Heart left ventricle (tissue), 16 donors: ENCODE measurements at places on chromosomes 7 and 10.
A peak's percentile ranks its signal among the peaks of the same experiment; 100 is the strongest.

GRCh38 chr10:14878266-14879123 lies at the start of gene SUV39H2:
Gene SUV39H2 (plus strand): TSS chr10:14878866. CDS start chr10:14878889, 23 bp downstream.
- H3K27me3 ChIP-seq = no peaks in the 10 kb centered on the region
- H3K4me1 ChIP-seq = peaks cover 3% of the 10 kb centered on the region
- peak within 1 kb of the TSS; percentile 95 for H3K27ac ChIP-seq
- peak; percentile 96 for DNase-seq

- no peaks in the 10 kb centered on the region for H3K4me1 ChIP-seq
- no peaks in the 10 kb centered on the region for H3K27me3 ChIP-seq
- no peaks in the 10 kb centered on the region for H3K36me3 ChIP-seq
- H3K4me3 ChIP-seq = no peak overlapping the region
- H3K27ac ChIP-seq = no peak overlapping the region
Measured at GRCh38 chr10:83677795-83678194, 461.5 kb upstream of the GHITM start.

GRCh38 chr7:87216701-87217508 lies 2.6 kb downstream of the TMEM243 start:
- peaks cover 75% of the 10 kb centered on the region for H3K4me1 ChIP-seq
- H3K27me3 ChIP-seq = no peaks in the 10 kb centered on the region
- no peaks in the 10 kb centered on the region for H3K36me3 ChIP-seq
- DNase-seq = no peak

- no peaks in the 10 kb centered on the region for H3K27me3 ChIP-seq
- peaks cover 9% of the 10 kb centered on the region for H3K4me1 ChIP-seq
- H3K36me3 ChIP-seq = no peaks in the 10 kb centered on the region
- DNase-seq = no peak
Measured at GRCh38 chr10:58243269-58243668, 24.4 kb downstream of the IPMK start.

GRCh38 chr10:71494980-71495381 lies 98.3 kb downstream of the CDH23 start:
- H3K4me1 ChIP-seq = no peaks in the 10 kb centered on the region
- no peaks in the 10 kb centered on the region for H3K27me3 ChIP-seq
- H3K27ac ChIP-seq = no peak overlapping the region
- DNase-seq = no peak
- no peaks in the 10 kb centered on the region for H3K36me3 ChIP-seq

DNA sequence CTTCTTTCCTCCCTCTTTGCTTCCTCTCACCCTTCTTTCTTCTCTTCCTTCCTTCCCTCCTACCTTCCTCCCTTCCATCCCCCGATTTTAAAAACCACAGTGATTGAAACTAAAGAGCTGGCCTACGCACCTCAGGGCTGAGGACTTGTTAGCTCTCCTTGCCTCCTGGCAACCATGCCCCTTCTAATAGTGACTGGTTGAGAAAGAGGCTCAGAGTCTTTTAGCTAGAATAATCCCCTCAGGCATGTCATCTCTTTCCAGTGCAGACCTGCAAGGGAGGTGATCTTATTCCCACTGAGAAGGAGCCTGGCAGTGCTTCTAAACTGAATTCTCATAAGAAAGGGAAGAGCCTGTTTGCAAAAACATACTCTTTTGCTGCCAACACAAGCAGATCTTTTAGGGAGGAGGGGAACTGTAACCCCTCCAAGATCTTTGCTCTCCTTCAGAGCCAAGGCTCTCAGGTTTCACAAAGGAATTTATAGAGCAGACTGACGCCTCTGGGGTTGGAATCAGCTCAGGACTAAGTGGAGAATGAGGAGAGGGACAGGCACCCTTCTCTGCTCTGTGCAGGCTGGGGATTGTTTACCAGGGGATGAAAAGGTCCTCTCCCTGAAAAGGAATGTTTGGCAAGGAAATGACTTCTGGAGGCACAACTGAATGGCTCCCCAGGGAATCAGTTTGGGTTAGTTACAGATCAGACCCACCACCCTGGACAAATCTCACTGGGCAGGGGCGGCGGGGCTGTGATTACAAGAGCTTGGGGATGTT lies 9.4 kb upstream of the ANKRD1 start:
- H3K27ac ChIP-seq = peak overlapping the region; percentile 83
- DNase-seq = peak; percentile 42
- H3K36me3 ChIP-seq = no peaks in the 10 kb centered on the region
- no peak overlapping the region for H3K4me3 ChIP-seq

DNA sequence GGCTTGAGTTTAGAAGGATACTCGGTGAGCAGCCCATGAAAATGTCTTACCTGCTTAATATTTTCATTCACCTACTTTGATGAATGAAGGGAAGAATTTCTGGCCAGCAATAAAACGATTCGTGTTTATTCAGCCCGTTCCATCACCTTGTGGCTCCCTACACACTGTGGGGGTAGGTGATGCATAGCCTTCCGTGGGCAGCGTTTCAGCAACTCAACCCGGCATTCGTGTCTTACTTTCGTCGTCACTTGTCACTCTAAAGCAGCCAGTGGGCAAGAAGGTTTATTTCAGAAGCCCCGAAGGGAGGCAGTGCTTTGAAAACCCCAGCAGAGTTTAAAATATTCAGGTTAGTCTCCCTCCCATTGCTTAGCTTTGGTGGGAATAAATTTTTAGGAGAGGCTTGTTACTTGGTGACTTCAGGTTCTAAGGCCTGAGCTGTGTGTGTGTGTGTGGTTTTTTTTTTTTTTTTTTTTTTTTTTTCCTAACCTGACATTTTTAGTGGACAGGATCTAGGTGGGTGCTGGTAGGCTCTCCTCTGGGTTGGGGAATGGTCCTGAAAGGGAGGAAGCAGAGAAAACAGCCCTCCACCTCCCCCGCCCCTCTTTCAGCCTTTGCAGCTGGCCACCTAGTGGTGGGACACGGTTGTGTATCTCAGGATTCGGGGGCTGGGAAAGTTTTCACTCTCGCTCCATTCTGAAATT lies 1.8 kb downstream of the GRK5 start:
- peak overlapping the region; percentile 86 for H3K4me3 ChIP-seq
- DNase-seq = peak; percentile 81
- no peaks in the 10 kb centered on the region for H3K27me3 ChIP-seq
- no peaks in the 10 kb centered on the region for H3K36me3 ChIP-seq

DNA sequence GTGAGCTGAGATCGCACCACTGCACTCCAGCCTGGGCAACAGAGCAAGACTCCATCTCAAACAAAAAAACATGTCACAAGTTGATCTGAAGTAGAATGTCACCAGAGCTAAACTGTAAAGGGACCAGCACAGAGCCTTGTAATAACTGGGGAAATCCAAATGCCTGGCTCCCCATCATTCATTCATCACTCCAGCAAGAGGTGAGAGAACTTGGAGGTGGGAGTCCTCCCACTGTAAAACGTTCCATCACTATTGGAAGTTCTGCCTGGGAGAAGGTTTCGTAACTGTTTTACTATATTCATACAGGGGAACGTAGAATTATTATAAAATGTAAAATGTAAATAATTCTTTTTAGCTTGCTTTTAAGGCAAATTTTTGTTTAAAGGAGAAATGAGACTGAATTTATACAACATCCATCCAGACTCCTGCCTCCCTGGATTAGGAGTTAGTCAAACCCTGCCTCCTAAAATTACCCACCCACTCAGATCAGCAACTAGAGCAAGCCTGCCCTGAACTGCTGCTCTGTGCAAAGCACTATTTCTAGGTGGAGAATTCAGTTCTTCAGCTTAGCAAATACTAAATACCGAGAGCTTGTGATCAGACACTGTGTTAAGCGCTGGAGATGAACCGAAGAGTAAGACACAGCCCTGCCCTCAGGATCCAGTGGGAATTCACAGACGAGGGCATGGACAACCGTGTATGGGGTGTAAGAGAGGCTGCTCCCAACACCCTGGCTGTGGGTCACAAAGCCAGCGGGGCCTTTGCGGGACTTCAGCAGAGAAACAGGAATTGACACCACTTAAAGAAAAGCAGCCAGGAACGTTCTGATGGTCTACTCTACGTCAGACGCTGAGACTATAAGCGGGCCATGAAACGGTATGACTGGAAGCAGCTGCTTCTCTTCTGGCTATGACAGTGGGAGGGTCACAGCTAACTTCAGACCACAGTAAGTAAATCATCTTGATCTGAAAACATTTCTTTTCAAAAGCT lies 208.3 kb downstream of the ZMYND11 start:
- H3K36me3 ChIP-seq = peaks cover 68% of the 10 kb centered on the region
- no peak overlapping the region for H3K27ac ChIP-seq
- DNase-seq = no peak
- no peaks in the 10 kb centered on the region for H3K27me3 ChIP-seq
- no peaks in the 10 kb centered on the region for H3K4me1 ChIP-seq

- H3K4me1 ChIP-seq = peaks cover 11% of the 10 kb centered on the region
- peak overlapping the region; percentile 67 for H3K27ac ChIP-seq
- no peak for DNase-seq
- H3K4me3 ChIP-seq = peak overlapping the region; percentile 65
Measured at GRCh38 chr7:47979832-47980181, 392 bp upstream of the HUS1 start.

GRCh38 chr7:137760111-137760510 lies 86.7 kb downstream of the DGKI start:
- H3K27ac ChIP-seq = no peak overlapping the region
- no peaks in the 10 kb centered on the region for H3K4me1 ChIP-seq
- no peaks in the 10 kb centered on the region for H3K27me3 ChIP-seq
- DNase-seq = no peak
- H3K36me3 ChIP-seq = no peaks in the 10 kb centered on the region

- DNase-seq = no peak
- peaks cover 73% of the 10 kb centered on the region for H3K27me3 ChIP-seq
- no peaks in the 10 kb centered on the region for H3K4me1 ChIP-seq
- H3K36me3 ChIP-seq = no peaks in the 10 kb centered on the region
- no peak overlapping the region for H3K27ac ChIP-seq
- H3K4me3 ChIP-seq = no peak overlapping the region
Measured at GRCh38 chr7:129777195-129777844, 165.8 kb downstream of the NRF1 start.

- no peaks in the 10 kb centered on the region for H3K36me3 ChIP-seq
- H3K4me3 ChIP-seq = no peak overlapping the region
- H3K27me3 ChIP-seq = peaks cover 6% of the 10 kb centered on the region
- DNase-seq = no peak
Measured at GRCh38 chr10:43264965-43265798, 1.7 kb downstream of the RASGEF1A start.

DNA sequence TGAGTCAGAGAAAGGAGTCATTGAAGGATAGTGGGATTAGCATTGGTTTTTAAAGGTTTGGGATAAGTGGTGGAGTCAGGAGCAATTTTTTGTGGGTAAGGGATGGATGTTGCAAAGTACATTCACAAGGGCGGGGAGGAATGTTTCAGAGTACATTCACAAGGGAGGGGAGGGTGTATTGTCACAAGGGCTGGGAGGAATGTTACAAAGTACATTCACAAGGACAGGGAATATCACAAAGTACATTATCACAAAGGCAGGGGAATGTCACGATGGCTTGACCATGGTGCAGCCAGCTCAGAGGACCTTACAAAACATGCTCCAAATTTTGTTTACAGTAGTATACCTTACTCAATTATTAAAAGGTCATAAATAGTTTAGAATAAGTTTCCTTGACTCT lies 30.3 kb downstream of the C1GALT1 start:
- no peaks in the 10 kb centered on the region for H3K36me3 ChIP-seq
- no peak overlapping the region for H3K27ac ChIP-seq
- H3K4me3 ChIP-seq = no peak overlapping the region
- no peak for DNase-seq

- H3K36me3 ChIP-seq = no peaks in the 10 kb centered on the region
- H3K27ac ChIP-seq = no peak overlapping the region
- no peak overlapping the region for H3K4me3 ChIP-seq
Measured at GRCh38 chr7:86448856-86449255, 194.9 kb upstream of the GRM3 start.

- H3K4me3 ChIP-seq = no peak overlapping the region
- H3K36me3 ChIP-seq = peaks cover 49% of the 10 kb centered on the region
- H3K4me1 ChIP-seq = peaks cover 22% of the 10 kb centered on the region
- no peak for DNase-seq
- no peaks in the 10 kb centered on the region for H3K27me3 ChIP-seq
Measured at GRCh38 chr7:6181136-6181535, 91.3 kb downstream of the CYTH3 start.

GRCh38 chr10:34618611-34619010 lies 196.5 kb downstream of the PARD3 start:
- H3K36me3 ChIP-seq = no peaks in the 10 kb centered on the region
- no peak for DNase-seq
- H3K4me3 ChIP-seq = no peak overlapping the region
- no peak overlapping the region for H3K27ac ChIP-seq
- no peaks in the 10 kb centered on the region for H3K27me3 ChIP-seq

- no peaks in the 10 kb centered on the region for H3K36me3 ChIP-seq
- no peak overlapping the region for H3K4me3 ChIP-seq
- no peaks in the 10 kb centered on the region for H3K4me1 ChIP-seq
- H3K27ac ChIP-seq = no peak overlapping the region
Measured at GRCh38 chr7:22292531-22292930, 64.4 kb downstream of the RAPGEF5 start.

DNA sequence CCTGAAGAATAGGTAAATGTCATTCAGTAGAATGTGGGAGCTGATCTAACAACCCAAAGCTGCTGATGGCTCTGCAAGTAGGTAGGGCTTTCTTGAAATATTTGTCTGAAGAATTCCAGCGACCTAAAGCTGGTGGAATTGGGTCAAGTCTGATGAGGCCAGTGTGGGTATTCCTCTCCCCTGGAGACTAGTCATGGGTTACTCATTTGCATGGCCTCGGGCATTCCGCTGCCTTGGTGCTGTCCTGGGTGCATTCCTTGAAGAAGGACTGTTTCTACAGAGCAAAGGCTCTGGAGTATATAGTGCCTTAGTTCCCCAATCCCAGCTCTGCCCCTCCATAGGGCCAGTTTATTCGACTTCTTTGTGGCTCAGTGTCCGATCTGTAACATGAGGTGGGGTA lies 19.2 kb downstream of the PDK4 start:
- no peaks in the 10 kb centered on the region for H3K4me1 ChIP-seq
- no peaks in the 10 kb centered on the region for H3K27me3 ChIP-seq
- DNase-seq = no peak
- no peak overlapping the region for H3K27ac ChIP-seq
- H3K4me3 ChIP-seq = no peak overlapping the region

DNA sequence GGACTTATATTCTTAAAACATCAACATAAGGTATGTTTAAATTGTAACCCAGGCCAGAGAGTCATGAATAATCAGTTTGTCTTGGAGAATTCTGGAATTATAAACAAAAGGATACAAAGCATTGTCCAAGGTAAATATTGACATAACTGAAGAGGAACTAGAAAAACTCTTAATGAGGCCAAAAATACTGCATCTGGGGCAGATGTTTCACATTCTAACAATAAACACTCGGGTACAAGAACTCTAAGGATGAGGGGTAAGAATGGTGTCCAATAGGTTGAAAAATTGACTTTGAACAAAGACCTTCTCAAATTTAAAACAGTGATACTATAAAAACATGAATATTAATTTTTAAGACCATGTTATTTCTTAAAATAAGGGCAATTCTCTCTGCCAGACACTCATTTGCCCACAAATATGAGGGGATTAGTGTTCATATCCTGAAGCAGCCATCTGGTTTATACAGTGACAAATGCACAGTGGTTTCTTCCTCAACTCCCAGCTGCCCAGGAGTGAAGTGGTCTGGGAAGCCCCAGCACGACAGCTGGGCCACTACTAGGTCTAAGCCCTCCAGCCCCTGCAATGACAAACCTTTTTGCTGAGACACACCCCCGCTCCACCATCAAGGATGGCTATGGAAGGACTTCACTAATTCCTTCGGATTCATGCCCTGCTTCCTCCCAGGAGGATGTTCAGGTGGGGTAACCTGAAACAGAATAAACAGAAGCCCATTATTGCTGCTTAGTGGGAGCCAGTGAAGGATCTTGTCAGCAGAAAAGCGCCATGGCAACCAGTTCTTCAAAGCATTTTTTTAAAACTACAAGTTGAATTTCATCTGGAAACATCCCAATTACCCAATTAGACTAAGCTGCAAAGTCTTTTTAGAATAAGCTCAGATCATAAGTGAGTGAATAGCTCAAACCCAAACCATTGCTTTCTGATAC lies 107.5 kb upstream of the ARID5B start:
- no peak overlapping the region for H3K27ac ChIP-seq
- no peaks in the 10 kb centered on the region for H3K4me1 ChIP-seq
- H3K36me3 ChIP-seq = no peaks in the 10 kb centered on the region
- no peak for DNase-seq
- no peak overlapping the region for H3K4me3 ChIP-seq
